ENCODE measurements at places on chromosomes 4 and X.

DNA sequence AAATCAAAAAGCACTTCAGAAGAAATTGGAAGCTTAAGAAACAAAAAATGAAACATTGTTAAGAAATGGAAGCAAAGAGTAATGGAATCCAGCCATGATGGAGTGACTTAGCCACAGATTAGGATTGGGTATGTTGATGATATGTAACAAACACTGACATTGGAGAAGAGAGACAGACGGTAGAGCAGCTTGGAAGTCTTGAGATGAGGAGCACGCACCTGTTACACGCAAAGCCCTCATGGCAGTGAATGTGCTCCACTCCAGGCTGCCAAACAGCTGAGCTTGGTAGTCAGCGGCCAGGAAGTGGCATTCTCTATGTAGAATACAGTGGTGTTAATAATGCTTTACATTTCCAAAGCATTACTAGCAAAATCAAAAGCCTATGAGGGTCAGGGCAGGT, 56.9 kb upstream of the GPRIN3 start:
- DNase-seq, result no peak

- DNase-seq, result no peak
These were observed 1097.2 kb upstream of the TENM3 start for GRCh38 chr4:181146051-181146450.

GRCh38 chr4:19178835-19179234, 1072.9 kb upstream of the SLIT2 start:
- no peak for DNase-seq

DNA sequence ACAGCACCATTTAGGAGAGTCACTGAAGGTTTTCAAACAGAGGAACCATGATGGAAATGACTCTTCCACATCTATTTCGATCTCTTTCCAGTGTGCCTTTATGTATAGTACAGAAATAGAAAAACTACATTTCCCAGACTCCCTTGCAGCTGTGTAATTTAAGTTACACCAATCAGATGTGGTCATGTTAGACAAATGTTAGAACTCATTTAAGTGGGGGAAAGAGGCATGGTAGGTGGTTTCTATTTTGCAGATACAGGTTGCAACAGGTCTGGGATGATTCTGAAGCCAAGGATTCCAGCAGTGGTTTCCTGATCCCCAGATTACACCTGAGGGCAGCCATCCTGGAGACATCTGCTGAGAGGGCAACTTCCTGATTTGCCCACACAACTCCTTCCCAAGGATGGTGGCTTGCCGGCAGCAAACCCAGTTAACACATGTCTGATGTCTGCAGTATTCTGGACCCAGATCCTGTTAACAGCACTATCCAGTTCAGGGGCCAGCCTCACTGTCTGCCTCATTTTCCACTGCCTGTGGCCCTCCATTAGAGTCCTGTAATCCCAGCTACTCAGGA, 38.7 kb upstream of the PDK3 start:
- DNase-seq, result no peak

GRCh38 chr4:62814510-62815047, 1594.7 kb downstream of the TECRL start:
- no peak for DNase-seq

GRCh38 chr4:107592519-107592918, 127.5 kb downstream of the PAPSS1 start:
- DNase-seq, result no peak

DNA sequence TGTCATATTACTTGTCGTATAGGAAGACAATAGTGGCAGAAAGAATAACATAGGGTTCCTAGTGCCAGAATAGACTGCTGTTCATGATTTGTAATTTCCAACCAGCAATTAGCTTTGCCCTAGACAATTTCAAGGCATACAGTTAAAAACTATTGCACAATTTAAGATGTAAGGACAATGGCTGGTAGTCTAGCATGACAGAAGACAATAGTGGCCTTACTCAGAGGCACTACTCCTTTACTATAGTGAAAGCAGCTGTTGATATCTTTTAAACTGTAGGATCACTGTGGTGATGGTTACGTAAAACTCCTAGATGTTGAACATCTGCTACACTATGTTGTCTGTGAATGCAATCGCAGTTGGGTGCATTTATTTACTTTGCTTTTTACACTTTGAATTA, 234.5 kb downstream of the RBMX2 start:
- DNase-seq, result no peak

GRCh38 chr4:99658666-99659065, 1.0 kb upstream of the C4orf54 start:
- DNase-seq, result no peak

DNA sequence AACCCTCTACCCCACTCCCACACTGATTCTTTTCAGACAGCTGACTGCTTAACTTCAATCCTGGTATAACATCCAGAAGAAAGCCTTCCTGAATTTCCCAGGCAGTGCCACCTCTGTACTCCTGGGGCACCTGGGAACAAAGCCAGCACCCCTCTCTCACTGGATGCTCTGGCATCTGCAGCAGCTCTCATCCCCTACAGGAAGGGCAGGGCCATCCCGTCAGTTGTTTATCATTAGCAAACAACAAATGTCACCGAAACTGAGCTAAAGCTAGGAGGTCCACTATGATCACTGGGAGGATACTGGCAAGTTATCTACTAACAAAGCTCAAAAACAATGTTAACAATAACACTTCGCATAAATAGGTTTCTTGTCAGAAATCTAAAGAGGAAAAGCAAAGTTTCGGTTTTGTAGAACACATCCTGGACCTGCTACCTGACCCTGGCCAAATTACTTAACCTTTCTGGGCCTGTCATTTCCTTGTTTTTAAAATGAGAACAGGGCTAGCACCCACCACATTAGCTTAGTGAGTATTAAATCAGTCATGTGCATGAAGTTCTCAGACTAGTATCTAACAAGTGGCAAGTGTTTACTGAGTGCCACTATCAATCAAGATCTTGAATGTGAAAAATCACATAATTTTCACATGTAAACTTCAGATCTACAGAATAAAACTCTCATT, 86.6 kb downstream of the NR3C2 start:
- no peak for DNase-seq

DNA sequence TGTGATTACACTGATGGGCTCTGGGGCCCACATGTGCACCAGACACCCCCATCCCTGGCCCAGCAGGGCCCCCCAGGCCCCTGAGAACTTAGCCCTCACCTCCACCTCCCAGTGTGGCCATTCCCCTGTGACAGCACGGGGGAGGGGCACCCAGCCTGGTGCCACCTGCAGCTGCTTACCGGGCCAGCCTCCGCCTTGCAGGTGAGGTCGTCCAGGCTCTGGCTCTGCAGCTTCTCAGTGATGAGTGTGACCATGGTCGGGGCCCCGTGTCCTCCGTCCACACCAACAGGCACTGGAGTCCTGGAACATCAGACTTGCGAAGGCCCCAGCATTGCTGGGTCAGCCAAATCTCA, 15.6 kb downstream of the FAM53A start:
- DNase-seq, result no peak

DNA sequence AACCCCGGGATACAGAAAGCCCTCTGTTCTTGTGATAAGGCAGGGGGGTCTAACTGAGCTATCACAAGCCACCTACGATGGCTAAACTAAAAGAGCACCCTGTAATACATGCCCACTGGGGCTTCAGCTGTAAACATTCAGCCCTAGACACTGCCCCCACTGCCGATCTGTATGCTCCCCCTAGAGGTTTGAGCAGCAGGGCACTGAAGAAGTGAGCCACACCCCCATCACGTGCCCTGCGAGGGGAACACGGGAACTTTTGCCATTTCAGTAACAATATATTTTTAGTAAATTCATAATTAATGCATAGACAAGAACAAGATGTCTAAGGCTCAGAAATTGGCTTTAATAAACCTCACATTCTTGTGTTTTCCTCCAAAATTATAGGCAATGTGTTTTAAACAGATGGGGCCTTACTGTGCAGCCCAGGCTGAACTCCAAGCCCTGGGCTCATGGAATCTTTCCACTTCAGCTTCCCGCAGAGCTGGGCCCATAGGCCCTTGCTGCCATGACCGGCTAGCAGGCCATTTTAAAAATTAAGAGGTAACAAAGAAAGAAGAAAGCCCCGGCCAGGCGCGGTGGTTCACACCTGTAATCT, 235.3 kb upstream of the SFRP2 start:
- no peak for DNase-seq

DNA sequence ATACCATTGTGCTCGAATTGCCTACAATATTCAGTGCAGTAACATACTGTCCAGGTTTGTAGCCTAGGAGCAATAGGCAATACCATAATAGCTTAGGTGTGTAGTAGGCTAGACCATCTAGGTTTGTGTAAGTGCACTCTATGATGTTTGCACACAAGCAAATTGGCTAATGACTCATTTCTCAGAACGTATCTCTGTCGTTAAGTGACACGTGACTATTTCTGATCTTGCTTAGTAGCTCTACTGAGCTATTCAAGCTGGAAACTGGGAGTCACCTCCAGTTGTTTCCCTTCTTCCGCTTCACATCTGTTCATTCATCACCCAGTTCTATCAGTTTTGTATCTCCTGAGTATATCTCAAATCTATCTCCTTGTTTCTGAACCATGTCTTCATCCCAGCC, 86.1 kb downstream of the HNRNPD start:
- no peak for DNase-seq

- DNase-seq, result peak; percentile 91
These were observed at the start of the genes PQBP1 and TIMM17B for GRCh38 chrX:48897625-48898306. TSS of gene PQBP1 (plus strand) at chrX:48897930. CDS start at chrX:48898510, 580 bp downstream. TSS of gene TIMM17B (minus strand) at chrX:48897768. CDS start at chrX:48897749, 19 bp downstream.

DNA sequence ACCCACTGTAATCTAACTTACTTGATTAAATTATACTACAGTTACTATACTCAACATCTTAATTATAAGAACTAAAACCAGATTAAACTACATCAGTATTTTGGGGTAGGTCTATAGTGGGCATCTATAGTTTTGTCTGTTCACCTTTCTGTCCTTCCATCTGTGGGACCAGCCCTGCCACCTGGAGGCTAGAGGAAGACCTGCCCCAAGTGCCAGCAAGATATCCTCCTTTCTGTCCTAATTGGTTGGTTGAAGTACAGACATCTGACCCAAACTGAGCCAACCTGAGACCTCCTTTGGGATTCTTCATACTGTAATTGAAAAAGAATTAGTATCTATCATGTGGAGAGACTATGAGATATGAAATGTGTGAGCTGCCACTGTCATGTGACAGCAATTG, 172.2 kb upstream of the TLL1 start:
- no peak for DNase-seq

DNA sequence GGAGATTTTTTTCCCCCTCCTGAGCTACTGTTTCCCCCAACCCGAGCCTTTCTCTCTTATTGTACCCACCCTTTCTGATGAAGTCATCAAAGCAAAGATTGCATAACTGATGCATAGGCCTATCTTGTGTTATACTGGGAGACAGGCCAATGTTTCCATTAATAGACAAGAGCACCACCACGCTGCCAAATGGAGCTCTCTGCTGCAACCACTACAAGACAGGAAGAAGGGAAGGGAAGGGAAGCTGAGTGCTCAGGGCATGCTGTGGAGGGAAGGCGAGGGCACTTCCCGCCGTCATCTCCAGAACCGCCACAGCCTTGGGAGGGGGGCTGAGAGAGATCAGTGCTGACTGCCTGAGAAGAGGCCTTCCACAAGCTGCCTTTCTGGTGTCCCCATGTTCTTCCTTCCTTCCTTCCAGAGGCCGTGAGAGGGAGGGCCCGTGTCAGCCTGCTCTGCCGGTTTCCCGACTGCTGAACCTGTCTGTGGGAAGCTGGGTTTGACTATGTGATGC, 75.0 kb downstream of the MGST2 start:
- DNase-seq, result peak; percentile 91

GRCh38 chrX:28120072-28120471, 138.8 kb upstream of the DCAF8L1 start:
- DNase-seq, result no peak

GRCh38 chrX:9191392-9191791, 157.5 kb upstream of the FAM9B start:
- DNase-seq, result no peak

All from stromal cell of bone marrow (primary cell).